ENCODE measurements at places on chromosomes 12 and 14. TPM values are rescaled to one million over a fixed set of nuclear protein-coding genes. Genes with fewer than 3 reads are reported as not detected.

SLC38A4 gene
- total RNA-seq = 0.12 TPM

GUCY2C gene
- not detected for total RNA-seq

TSPAN19 gene
- total RNA-seq = not detected

GALNT9 gene
- 4.2 TPM for total RNA-seq

SRRM4 gene
- total RNA-seq = not detected

APOF gene
- total RNA-seq = not detected

All from A549 treated with AZD2906 at 1 μM for 4 hours (cell line).